ENCODE measurements at places on chromosomes 3 and 15. TPM values are rescaled to one million over a fixed set of nuclear protein-coding genes. Genes with fewer than 3 reads are reported as not detected.

- DNase-seq = no peak
Measured at GRCh38 chr3:23072693-23073092, 130.4 kb upstream of the UBE2E2 start.

GRCh38 chr3:117543521-117543920, 833.9 kb downstream of the TUSC7 start:
- DNase-seq = no peak

DNA sequence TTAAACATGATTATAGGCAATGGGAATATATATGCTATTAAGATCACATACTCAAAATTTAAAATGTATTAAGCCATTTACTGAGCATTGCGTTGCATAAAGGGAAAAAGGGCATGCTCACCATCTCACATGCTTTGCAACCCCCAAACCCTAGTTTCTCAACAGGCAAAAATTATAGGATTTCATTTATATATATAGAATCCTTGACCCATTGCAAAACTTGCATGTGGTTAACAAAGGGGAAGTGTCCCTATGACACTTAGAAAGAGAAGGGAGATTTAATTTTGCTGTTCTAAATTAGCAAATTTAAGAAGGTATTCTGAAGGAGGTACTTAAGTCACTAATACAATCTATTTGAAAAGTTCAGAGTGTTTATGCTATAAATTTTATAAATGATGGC, 837.8 kb downstream of the DIPK2A start:
- no peak for DNase-seq

DNA sequence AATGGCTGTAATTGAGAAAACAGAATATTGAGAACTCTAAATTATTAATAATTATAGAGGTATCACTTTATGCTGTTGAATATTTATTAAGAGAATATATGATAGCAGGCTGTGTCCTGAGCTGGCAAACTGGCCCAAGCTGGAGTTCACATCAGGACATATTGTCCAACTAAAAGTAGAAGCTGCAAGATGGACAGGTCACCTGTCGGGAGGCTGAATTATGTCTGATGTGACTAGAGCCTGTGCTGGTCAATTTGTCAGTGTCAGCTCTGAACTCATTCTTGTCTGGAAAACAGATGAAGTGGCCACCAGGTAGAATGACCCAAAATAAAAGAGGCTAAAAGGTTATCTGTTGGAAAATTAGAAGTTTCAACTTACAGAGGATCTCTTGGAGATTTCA, 392.2 kb downstream of the LRTM1 start:
- no peak for DNase-seq

DNA sequence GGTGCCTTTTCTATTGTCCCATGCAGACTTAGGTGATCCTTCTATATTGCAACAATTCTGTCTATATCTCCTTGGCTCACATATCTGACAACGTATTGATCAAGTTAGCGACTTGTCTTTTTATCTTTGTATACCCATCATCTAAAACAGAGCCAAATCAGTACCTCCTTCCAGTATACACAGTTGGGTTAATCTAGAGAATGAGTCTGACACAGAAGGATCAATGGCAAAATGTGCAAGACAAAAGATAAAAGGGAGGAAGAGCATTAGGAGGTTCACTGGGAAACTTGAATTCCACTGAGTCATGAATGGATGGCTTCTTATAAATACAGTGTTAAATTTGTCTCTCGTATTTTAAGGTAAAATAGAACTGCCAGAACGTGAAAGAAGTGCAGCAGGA, 6.0 kb downstream of the AADAC start:
- no peak for DNase-seq

DNA sequence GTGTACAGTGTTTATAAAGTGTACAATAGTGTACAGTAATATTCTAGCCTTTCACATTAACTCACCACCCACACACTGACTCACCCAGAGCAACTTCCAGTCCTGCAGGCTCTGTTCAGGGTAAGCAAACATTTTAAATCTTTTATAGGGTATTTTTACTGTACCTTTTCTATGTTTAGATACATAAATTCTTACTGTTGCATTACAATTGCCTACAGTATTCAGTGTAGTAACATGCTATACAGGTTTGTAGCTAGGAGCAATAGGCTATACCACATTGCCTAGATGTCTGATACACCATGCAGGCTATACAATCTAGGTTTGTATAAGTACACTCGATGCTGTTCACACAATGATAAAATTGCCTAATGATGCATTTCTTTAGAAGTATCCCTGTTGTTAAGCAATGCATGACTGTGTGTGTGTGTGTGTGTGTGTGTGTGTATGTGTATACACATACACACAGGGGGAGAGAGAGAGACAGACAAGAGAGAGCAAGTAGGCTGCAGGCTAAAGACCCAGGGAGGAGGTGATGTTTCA, 72.5 kb upstream of the PRR23C start:
- no peak for DNase-seq

DNA sequence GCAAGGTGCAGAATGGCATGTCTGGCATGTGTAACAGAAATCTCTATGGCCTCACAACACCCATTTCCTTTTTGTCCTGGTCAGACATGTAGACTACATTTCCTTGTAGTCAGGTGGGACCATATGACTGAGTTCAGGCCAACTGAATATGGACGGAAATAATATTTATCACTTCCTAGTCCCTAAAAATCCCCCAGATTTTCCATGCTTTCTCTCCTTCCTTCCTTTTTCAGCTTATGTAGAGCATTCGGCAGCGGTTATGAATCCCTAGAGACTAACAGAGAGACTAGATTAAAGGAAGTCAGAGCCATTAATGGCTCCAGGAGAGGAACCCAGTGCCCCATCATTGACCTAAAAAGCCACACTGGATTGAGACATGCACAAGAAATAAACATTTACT, 35.8 kb downstream of the SLC9A9 start:
- DNase-seq = no peak

- DNase-seq = no peak
Measured at GRCh38 chr3:32353351-32353750, 38.3 kb upstream of the CMTM7 start.

DNA sequence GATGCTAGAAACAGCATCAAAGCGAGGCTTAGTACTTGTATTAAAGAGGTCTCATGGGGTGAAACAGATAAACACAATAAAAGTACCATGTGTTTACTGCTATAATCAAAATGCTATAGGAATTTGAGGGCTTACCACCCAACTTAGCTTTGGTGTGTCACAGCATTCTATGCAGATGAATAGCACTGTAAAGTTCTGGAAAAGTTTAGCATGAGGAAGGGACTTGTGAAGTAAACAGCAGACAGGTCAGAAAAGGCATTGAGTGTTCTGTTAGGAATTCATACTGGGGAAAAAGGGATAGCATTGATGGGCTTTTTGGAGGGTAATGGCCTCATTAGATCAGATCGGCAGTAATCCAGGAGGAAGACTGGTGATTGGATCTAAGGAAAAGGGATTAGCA, 505.3 kb downstream of the NLGN1 start:
- no peak for DNase-seq

- no peak for DNase-seq
Measured at GRCh38 chr3:104452697-104453096, 914.0 kb upstream of the ALCAM start.

DNA sequence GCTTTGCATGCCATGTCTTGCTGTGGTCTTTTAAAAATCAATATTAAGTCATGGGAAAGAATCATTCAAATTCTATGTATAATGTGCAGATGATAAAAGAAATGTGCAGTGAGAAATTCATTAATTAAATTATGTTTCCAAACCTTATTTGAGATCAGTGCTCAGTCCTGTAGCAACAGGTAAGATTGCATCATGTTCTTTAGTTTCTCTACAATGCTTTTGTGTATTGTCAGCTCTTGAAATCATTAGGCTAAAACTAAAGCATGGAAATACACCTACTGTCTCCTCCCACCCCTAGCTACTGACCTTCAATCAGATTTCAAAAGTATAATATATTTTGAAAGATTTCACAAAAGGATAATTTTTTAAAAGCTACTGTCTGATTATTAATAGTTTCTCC, 612.7 kb downstream of the ROBO2 start:
- DNase-seq = no peak

Gene CRYGS
- polyA plus RNA-seq = 8.9 TPM

Gene CFAP92
- polyA plus RNA-seq = 0.44 TPM

Gene CDC25A
- 0.20 TPM for polyA plus RNA-seq

Gene COLQ
- polyA plus RNA-seq = 3.7 TPM

Data from heart right ventricle (tissue), 16 donors.